ENCODE measurements at places on chromosomes 5 and 9.

- H3K36me3 ChIP-seq = no peaks in the 10 kb centered on the region
- no peak for DNase-seq
- H3K4me1 ChIP-seq = peaks cover 11% of the 10 kb centered on the region
- H3K27me3 ChIP-seq = peaks cover 7% of the 10 kb centered on the region
- no peak overlapping the region for H3K4me3 ChIP-seq
Observed at GRCh38 chr9:128214571-128215490, 11.7 kb downstream of the DNM1 start.

DNA sequence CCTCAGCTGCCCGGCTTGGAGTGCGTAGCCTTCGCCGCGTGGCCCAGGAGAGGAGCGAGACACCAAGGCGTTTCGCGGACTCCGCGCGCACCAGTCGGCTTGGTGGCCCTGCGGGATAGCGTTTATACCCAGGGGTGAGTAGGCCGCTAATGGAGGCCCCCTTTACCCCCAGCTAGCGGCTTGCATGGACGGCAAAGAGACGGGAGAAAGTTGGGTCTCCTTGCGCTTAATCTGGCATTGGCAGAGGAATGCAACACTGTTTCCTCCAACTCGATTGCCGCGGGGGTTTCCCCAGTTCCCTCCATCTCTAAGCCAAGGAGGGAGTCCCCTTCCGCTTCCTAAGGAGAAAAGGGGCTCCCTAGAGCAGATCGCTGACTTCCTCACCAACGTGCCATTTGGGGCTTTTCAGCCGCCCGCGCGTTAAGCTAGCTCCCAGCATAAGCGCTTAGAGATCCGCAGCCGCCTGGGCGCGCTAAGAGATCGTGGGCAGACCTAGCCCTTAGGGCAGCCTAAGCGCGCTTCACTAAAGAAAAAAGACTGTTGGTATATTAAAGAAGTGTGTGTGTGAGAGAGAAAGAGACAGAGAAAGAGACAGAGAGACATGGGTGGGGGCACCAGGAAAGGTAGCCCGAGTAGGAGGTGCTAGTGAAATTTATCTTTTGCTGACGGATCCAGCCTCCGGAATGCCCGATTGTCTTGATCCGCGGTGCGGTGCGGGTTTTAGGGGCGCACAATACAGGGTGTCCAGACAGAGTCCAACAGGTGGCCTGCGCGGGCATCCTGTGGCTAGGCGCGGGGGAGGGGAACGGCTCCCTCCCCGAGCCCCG, 597.9 kb upstream of the SGCD start:
- no peaks in the 10 kb centered on the region for H3K36me3 ChIP-seq
- DNase-seq = no peak
- peaks cover 3% of the 10 kb centered on the region for H3K4me1 ChIP-seq
- peaks cover 47% of the 10 kb centered on the region for H3K27me3 ChIP-seq

DNA sequence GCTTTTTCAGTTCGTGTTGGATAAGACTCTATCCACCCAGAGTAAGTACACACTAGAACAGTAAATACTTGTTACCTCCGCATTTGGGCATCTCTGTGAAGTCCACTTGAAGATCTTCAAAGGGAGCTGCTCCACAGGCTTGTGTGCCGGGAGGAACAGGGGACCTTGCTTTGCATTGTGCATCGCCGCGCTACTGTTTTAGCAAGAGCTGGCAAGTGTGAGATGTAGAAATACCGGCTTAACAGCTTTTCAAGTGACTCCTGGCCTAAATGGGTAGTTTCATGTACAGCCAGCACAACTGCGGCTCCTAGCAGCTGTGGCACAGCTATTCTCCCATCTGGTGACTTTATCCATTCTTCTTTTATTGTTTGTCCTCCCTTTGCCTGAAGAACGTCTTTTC, 8.4 kb upstream of the ZNF354C start:
- no peak for DNase-seq
- no peak overlapping the region for H3K4me3 ChIP-seq
- H3K27me3 ChIP-seq = peaks cover 25% of the 10 kb centered on the region
- no peak overlapping the region for H3K27ac ChIP-seq
- H3K4me1 ChIP-seq = no peaks in the 10 kb centered on the region

- H3K4me1 ChIP-seq = no peaks in the 10 kb centered on the region
- H3K27me3 ChIP-seq = no peaks in the 10 kb centered on the region
- H3K4me3 ChIP-seq = no peak overlapping the region
- no peaks in the 10 kb centered on the region for H3K36me3 ChIP-seq
- H3K27ac ChIP-seq = no peak overlapping the region
Observed at GRCh38 chr9:23774266-23774665, 51.8 kb downstream of the ELAVL2 start.

- DNase-seq = no peak
- no peak overlapping the region for H3K4me3 ChIP-seq
- H3K4me1 ChIP-seq = no peaks in the 10 kb centered on the region
- H3K27ac ChIP-seq = no peak overlapping the region
Observed at GRCh38 chr9:95157481-95158151, 159.9 kb downstream of the FANCC start.

DNA sequence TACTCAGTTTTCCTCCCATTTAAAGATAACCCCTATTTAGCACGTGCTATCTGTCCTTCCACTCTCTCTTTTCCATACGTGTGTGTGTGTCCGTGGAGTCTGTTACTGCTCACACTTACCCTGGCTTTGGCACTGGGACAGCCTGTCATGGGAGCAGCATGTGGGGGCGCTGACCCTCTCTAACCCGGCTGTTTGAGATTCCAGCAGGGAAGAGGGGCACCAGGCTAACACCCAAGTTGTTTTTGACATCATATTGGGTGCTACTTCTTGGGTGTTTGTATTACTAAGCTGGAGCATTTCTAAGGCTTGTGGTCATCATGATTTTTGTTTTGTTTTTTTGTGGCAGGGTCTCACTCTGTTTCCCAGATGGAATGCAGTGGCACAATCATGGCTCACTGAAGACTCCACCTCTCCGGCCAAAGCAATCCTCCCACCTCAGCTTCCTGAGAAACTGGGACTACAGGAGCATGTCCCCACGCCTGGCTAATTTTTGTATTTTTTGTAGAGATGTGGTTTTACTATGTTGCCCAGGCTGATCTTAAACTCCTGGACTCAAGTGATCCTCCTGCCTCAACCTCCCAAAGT, 56.9 kb upstream of the SIMC1 start:
- no peak for DNase-seq
- no peak overlapping the region for H3K4me3 ChIP-seq
- no peaks in the 10 kb centered on the region for H3K4me1 ChIP-seq

GRCh38 chr5:138369706-138370105, 17.2 kb downstream of the KDM3B start:
- H3K27me3 ChIP-seq = no peaks in the 10 kb centered on the region
- H3K4me1 ChIP-seq = peaks cover 29% of the 10 kb centered on the region
- H3K4me3 ChIP-seq = no peak overlapping the region
- DNase-seq = no peak

GRCh38 chr5:39025456-39025855, 48.7 kb downstream of the RICTOR start:
- no peaks in the 10 kb centered on the region for H3K27me3 ChIP-seq
- no peak overlapping the region for H3K4me3 ChIP-seq
- peaks cover 42% of the 10 kb centered on the region for H3K4me1 ChIP-seq
- H3K36me3 ChIP-seq = peaks cover 6% of the 10 kb centered on the region
- no peak overlapping the region for H3K27ac ChIP-seq
- DNase-seq = no peak
